Colonic mucosa (tissue), 4 donors: ENCODE measurements at places on chromosomes 4 and X.

- DNase-seq, result no peak
Observed at GRCh38 chr4:32689518-32689917, 1969.3 kb downstream of the PCDH7 start.

DNA sequence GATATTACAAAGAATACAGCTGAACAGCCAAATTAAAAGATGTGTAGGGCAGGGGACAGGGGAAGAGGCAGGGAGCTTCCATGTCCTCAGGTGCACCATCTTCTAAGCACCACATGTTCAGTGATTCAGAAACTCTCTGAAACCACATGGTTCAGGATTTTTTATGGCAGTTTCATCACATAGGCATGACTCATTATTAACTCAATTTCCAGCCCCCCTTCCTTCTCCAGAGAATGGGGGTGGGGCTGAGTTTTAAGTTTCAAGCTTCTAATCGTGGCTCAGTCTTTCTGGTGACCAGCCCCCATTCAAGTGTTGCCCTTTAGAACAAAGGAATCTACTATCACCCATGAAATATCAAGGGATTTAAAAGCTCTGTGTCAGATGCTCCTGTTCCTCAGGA is 317.8 kb upstream of the GALNT7 start:
- DNase-seq, result no peak

- no peak for DNase-seq
Observed at GRCh38 chr4:1777822-1778641, 15.1 kb upstream of the FGFR3 start.

- no peak for DNase-seq
Observed at GRCh38 chr4:52421811-52422213, 237.3 kb downstream of the USP46 start.

DNA sequence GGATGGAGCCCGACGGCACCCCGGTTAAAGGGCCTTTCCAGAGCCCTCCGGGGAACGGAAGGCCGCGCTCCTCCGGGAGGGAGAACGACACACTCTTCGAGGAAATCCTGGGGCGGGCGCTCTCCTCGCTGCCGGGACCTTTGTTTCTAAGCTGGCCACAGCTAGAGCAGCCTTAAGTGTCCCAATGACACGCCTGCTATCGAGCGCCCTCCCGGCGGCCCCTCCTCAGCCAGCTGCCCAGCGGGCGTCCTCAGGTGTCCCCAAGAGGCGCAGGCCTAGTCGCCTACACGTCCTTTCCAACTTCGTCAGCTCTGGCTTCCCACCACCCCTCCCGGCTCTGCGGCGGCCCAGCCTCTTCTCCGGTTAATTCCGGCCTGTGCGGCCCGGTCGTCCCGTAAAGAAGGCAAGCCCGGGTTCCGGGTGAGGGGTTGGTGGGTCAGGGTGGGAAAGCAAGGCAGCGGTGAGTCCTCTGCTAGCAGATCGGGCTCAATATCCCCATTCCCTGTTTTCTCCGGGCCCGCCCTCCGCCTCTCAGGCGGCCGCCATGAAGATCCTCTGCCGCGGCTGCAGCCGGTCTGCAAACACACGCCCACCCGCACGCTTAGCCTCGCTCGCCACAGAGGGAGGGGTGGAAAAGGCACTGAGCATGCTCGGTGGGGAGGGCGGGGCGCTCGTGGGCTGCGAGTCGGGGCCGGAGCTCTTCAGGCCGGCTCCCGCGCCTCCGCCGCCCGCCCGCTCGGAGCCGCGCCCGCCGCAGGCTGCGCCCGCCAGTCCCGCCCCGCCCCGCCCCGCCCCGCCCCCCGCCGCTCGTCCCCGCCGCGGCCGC is at the start of gene RAP1GDS1:
TSS of gene RAP1GDS1 (plus strand) at position 806 of the 826 bp plus-strand sequence. CDS start 182 bp downstream, outside the sequence.
- DNase-seq, result peak; percentile 97

DNA sequence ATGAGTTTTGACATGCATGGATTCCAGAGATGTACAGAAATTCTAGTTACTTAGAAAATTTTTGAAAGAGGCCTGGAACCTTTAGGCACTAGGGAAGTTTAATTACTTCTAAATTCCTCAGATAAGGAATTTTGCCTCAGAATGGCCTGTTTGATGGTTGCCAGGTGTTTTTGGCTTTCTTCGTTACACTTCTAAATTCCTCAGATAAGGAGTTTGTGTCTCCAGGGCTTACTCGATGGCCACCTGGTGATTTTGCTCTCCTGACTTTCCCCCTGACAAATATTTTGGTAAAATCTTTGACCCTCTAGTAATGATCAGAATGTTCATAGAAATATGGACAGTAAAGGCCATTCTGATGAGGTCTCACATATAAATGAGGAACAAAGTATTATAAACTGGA is 64.3 kb downstream of the BEX3 start:
- no peak for DNase-seq

DNA sequence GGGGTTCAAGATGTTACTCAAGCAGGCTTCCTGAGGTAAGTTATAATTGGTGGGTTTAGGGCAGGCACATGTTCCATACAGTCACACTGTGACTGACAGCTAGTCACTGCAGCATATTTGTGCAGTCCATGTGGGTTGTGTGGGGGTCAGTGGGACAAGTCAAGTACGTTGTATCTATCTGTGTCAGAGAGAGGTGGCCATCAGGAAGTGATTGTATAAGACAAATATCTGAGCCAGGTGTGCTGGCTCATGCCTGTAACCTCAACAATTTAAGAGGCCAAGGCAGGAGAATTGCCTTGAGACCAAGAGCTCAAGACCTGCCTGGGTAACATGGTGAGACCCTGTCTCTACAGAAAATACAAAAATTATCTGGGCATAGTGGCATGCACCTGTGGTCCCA is 509.3 kb downstream of the CENPC start:
- no peak for DNase-seq

DNA sequence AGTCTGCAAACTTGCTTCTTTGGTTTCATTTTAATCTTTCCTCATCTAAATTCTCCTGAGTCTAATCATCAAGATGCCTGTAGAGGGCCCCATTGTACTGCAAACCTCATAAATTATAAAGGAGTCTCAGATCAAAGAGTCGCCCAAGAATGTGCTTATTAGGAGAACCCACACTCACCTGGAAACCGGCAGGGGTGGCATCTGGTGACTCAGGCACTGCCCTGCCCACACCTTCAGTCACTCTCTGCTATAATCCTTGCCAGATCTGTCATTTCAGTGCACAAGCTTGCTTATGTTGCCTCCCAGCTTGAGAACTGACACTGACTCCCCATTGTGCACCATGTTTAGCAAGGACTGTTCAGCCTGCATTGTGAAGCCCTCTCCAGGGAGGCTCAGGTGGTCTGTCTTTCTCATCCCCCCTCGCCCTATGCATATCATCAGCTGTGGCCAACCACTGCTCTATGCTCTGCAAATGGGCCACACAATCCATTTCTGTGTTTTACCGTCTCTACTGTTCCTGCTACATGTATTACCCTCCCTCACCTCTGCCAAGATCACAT is 12.4 kb downstream of the EPGN start:
- peak; percentile 50 for DNase-seq

DNA sequence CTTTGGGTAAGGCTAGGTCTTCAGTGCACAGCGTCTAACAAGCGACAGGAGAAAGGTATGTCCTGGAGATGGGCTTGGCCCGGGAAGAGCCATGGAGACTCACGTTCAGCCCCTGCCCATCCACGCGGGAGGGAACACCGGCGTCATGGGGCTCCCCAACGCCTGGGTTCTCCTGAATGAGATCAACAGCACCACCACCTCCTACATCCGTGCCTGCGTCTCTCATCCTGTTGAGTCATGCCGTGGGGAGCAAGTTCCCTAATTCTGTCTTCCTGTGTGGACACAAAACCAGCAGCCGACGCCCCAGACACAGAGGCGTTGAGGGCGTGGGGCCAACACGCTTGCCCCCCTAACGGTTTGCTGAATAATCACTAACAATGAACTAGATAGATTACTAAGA is 20.1 kb upstream of the IL3RA start:
- DNase-seq, result peak; percentile 34

DNA sequence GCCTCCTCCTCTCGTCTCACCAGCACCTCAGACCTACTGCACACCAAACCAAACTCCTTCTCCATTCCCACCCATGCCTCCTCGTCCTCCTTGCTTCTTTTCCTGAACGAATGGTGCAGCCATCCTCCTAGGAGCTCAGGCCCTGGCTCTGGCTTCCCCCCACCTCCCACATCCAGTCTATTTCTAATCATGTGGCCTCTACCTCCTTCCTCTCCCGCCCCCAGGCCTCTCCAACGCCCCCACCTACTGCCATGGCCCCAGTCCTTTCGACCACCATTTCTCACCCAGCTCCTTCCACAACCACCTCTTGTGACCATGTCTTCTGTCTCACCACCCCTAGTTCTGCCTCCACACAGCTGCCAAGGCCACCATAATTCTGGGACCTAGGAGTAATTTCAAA is 127.1 kb downstream of the PJA1 start:
- DNase-seq, result peak; percentile 12

DNA sequence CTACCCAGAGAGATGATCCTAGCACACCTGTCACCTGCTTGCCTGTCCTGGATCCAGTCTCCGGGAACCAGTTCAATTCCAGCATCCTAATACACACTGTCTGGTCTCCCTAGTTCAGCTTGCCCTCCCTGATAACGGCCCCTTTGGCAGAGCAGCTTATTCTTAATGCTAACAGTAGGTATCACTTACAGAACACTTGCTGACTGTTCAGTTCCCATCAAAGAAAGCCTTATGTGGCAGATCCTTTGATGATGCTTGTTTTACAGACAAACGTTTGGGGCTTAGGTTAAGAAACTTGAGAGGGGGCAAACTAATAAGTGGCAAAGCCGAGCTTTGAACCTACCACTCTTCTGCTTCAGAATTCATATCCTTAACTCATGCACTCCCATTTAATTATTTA is 890 bp downstream of the RASSF6 start:
- DNase-seq, result no peak

GRCh38 chrX:118156254-118156952 is 39.8 kb upstream of the KLHL13 start:
- peak; percentile 29 for DNase-seq

GRCh38 chr4:34636623-34637022 is 1607.7 kb downstream of the ARAP2 start:
- DNase-seq, result no peak

DNA sequence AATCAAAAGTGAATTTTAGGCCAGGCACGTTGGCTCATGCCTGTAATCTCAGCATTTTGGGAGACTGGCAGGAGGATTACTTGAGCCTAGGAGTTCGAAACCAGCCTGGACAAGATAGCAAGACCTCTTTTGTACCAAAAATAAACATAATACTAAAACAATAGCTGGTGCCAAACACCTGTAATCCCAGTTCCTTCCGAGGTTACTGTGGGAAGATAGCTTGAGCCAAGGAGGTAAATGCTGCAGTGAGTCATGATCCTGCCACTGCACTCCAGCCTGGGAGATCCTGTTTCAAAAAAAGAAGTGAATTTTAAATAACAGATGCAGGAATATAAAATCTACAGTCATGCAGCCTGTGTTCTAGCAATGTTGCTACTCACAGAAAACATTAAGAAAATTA is 488.3 kb downstream of the PPARGC1A start:
- DNase-seq, result no peak

- no peak for DNase-seq
Observed at GRCh38 chrX:65586491-65586890, 51.9 kb upstream of the LAS1L start.
